ENCODE measurements at places on chromosomes 6 and 20.

GRCh38 chr20:21510414-21511384 lies 3.2 kb downstream of the NKX2-2 start:
- DNase-seq: no peak

- no peak for DNase-seq
These were observed 51.7 kb upstream of the FOXP4 start for GRCh38 chr6:41494212-41495110.

DNA sequence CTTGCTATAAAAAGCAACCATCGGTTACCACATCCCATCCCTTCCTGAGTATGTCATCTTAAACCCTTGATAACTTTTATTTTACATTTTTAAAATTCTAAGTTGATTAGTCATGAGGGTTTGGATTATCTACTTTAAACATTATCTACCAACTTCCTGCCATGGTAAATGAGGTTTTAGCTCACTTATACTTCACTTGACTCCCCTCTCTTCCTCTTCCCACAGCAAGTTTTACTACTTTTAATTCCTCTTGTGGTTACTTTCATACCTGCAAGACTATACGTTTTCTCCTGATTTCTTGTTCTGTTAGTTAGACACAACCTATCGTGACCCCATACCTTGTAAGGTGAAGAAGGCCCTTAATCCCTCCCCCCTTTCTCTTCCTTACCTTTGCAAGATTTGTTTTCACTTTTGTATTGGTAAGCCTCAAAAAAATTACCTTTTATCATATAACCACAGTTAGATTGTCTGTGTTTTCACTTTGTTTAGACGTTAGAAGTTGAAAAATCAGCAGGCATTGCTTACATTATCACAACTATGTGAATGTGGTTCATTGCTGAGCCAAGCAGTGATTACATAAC lies 60.1 kb upstream of the OGFRL1 start:
- DNase-seq: no peak

DNA sequence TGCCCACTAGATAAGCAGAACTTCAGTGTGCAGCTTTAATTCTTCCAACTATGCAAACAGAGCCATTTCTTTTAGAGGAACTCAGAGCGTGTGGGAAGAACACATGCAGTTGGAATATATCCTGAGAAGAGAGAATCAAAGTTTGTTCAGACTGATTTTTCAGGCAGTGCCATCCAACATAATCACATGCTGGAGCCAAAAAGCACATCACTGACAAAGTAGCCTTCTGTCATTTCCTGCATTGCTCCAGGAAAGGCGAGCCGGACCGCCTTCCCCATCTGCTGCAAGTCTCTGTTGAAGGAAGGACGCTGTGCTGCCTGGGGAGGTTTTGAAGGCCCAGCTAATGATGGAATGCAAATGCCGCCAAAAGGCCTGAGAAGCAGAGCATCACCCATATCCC lies 98.4 kb downstream of the DOK5 start:
- no peak for DNase-seq

- no peak for DNase-seq
These were observed 151.0 kb upstream of the HEY2 start for GRCh38 chr6:125598422-125598821.

DNA sequence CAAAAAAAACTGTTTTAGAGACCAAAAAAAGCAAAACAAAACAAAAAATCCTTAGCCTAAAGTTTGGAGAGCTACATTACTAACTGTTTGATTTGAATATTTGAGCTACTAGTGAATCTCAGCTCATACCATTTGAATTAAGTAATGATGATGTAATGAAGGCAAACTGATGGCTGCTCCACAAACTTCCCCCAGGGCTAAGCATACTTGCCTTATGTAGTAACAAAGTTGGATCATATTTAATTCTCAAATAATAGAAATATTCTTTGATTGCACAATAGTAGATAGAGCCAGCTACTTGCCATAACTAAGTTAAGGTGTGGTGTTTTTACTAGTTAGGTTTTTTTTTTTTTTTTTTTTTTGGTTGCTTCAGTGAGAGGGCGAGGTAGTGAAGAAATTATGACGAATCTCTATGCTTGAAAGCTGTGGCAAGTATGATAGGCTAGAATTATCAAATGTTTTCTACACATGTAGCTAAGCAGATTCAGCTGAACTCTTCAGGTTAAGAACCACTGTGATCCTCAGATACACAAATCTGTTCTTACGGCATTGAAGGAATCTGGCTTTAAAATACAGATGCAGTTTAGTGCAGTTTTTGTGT lies 2.9 kb downstream of the RAB32 start:
- no peak for DNase-seq
